ENCODE measurements at places on chromosomes 7 and 10.

DNA sequence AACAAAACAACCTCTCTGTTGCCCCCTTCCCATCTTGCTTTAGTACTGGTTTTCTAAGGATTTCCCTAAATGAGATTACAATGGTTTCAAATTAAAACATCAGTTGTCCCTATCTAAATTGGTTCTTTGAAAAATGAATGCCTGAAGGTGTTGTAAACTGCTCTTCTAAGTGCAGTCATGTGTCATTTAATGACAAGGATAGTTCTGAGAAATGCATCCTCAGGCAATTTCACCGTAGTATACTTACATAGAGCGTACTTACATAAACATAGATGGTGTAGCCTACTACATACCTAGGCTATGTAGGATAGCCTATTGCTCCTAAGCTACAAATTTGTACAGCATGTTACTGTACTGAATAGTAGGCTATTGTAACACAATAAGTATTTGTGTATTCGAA lies 278.1 kb downstream of the MAGI2 start:
- H3K27me3 ChIP-seq, result no peaks in the 10 kb centered on the region
- DNase-seq, result no peak
- H3K4me3 ChIP-seq, result no peak overlapping the region
- H3K36me3 ChIP-seq, result no peaks in the 10 kb centered on the region

- no peak for DNase-seq
- no peak overlapping the region for H3K4me3 ChIP-seq
- H3K27ac ChIP-seq, result no peak overlapping the region
- no peaks in the 10 kb centered on the region for H3K27me3 ChIP-seq
These were observed 37.1 kb downstream of the MAT1A start for GRCh38 chr10:80252296-80252887.

DNA sequence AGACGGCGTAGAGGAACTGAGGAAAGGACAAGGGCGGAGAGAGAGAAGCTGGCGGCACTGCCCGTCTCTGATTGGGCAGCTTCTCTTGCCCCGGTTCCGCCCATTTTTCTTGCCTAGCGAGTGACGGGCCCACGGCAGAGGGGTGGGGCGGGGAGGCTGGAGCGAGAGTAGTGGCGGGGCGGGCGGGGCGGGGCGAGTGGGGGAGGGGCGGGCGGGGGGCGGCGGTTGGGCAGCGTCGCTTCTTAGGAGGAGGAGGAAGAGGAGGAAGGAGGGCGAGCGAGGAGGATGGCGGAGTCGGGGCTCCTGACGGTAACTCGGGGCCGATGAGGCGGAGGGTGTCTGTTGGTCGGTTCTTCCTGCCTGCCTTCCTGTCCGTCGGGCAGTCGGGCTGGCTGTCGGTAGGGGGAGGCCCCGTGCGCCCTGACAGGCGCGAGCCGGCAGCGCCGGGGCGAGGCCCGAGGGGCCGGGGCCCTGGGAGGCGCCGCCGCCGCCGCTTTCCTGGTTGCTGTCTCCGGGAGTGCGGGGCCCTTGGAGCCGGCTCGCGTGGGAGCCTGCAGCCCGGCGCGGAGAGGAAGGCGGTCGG lies at the start of gene SHOC2:
Gene SHOC2 (plus strand): TSS at position 256 of the 583 bp plus-strand sequence. CDS start 44,755 bp downstream, outside the sequence.
- H3K4me3 ChIP-seq, result peak within 1 kb of the TSS; percentile 87
- H3K4me1 ChIP-seq, result peaks cover 62% of the 10 kb centered on the region
- DNase-seq, result peak; percentile 88

DNA sequence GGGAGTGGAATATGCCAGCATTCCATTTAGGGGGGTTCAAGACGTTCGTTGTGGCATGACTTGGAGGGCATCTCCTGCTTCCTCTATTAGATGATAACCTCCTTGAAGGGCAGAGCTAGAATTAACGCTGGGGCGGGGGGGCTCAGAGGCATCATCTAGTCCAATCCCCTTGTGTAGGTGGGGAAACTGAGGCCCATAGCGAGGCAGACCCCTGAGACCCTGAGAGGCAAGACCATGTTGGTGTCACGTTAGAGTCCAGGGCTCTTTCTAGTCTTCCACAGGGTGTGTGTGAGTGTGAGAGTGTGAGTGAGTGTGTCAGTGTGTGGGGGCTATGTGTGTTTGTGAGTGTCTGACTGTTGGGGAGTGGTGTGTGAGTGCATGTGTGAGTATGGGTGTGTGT lies 29.3 kb upstream of the NUB1 start:
- H3K27ac ChIP-seq, result no peak overlapping the region
- no peaks in the 10 kb centered on the region for H3K36me3 ChIP-seq
- peaks cover 25% of the 10 kb centered on the region for H3K4me1 ChIP-seq
- no peaks in the 10 kb centered on the region for H3K27me3 ChIP-seq

DNA sequence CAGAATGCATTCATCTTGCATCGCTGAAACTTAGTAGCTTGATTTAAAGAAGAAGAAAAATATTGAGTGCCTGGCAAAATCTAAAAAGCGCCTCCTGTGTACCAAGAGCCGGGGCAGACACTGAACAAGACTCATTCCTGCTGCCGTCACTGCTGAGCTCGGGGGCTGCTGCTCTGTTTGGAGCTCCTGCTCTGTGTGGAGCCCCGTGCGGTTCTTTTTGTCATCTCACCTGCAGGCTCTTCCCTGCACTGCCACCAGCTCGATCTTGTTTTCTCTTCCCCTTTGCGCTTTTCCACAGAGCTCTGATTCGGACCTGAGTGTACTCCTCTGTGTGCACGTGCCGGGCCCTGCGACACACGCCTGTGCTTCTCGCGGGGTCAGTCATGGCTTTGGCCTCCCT lies 462.1 kb upstream of the DPP6 start:
- no peaks in the 10 kb centered on the region for H3K36me3 ChIP-seq
- H3K4me1 ChIP-seq, result no peaks in the 10 kb centered on the region
- H3K27ac ChIP-seq, result no peak overlapping the region
- no peak for DNase-seq
- no peak overlapping the region for H3K4me3 ChIP-seq

- H3K27me3 ChIP-seq, result no peaks in the 10 kb centered on the region
- H3K4me3 ChIP-seq, result no peak overlapping the region
- peaks cover 59% of the 10 kb centered on the region for H3K4me1 ChIP-seq
These were observed 21.5 kb upstream of the AKR1C1 start for GRCh38 chr10:4941540-4942330.

DNA sequence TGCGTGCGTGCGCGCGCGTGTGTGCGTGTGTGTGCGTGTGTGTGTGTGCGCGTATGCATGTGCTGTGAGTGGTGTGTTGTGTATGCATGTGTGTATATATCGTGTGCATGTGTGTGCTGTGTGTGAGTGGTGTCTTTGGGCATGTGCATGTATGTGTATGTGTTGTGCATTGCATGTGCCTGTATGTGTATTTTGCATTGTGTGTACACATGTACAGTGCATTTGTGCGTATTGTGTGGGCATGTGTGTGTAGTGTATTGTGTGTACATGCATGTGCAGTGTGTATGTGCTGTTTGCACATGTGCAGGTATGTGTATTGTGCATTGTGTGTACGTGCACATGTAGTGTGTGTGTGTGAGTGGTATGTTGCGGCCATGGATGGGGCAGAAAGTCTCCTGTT lies 6.0 kb upstream of the DPYSL4 start:
- no peaks in the 10 kb centered on the region for H3K4me1 ChIP-seq
- H3K4me3 ChIP-seq, result no peak overlapping the region
- no peak for DNase-seq
- H3K27ac ChIP-seq, result no peak overlapping the region

DNA sequence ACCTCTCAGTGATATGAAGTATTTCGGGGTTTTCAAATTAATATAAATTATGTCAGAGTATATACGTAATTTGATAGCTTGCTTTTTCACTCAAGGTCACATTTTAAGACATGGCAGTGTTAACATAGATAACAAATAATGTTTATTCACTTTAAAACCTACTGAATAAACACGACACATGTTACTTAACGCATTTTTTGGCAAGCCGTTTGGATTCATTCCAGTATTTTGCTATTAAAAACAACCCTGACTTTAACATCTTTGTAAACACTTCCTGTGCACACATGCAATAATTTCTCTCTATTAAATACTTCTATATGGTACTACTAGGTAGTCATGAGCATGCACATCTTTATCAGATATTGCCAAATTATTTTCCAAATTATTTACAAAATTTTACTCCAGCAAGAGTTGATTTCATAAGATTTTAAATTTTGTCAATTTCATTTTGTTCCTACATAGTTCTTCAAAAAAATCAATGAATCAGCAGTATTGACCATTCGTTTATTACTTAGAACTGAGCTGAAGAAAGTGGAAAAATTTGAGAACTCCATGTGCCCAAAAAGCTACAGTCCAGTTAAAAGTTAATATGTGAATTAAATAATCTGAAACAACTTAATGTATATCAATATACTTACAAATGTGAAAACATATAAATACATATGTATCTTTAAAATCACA lies 26.8 kb upstream of the THSD7A start:
- no peaks in the 10 kb centered on the region for H3K36me3 ChIP-seq
- H3K4me1 ChIP-seq, result no peaks in the 10 kb centered on the region
- no peaks in the 10 kb centered on the region for H3K27me3 ChIP-seq
- no peak for DNase-seq
- H3K27ac ChIP-seq, result no peak overlapping the region
